ENCODE measurements at places on chromosomes 13 and 19.

DNA sequence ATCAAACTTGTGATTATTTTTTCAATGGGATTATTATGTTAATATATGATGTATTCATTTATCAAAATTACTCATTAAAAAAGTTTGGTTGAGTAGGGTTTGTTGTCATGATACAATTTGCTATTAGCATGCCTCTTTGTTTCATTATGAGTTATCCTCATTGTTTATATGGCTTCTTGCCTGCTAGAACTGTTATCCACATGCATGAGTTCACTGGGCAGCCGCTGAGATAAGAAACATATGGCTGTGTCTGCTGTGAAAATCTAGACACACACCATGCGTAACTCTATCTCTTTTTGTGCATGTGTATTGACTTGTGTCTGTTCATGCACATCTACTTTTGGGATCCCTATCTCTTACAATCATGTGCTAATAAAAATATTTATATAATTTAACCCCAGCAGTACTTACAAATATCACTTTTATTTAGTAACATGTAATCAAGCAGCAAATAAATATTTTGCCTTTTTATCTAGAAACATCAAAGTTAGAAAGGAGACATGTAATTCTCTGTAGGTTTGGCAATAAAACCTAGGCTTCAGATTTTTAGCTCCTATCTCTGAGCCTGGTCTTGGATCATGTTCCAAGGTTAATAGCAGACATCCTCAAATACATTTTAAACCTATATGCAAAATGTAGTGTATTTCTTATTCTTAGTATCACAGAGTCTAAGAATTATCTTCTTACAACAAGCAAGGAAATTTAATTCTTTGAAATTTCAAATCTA, 11.2 kb upstream of the KLF12 start:
- no peak for DNase-seq

GRCh38 chr19:29171525-29171924, 41.4 kb downstream of the UQCRFS1 start:
- no peak for DNase-seq

DNA sequence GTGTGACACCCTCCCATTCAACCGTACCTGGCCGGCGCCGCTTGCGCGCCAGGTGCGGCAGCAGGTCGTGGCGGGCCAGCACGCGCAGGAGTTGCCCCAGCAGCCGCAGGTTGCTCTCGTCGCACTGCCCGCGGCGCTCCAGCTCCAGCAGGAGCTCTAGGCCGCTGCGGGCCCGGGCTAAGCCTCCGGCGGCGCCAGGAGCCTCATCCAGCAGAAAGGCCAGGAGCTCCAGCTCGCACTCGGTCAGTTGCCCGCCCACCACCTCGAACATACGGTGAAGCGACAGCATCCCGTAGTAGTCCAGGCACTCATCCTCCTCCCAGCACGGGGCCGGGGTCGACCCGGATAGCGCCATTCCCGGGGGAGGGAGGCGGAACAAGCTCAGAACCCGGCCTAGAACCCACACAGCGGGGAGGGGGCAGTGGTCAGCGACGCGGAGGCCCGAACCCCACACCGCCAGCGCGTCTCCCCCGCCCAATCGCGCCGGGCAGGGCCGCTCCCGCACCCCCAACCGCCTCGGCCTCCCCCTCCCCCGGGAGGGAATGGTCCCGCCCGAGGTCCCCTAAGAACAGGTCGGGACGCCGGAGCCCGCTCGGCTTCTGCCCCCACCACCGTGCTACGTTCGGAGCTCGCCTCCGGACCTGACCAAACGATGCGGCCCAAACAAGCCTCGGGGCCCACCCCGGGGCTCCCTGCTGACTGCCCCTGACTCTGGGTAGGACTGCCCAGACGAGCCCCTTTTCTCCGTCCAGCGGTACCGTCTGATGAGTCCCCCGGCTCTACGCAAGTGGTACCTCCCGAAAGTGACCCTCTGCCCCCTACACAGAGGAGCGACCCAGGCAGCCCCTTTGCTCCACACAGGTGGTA, 591 bp downstream of the DEDD2 start:
- no peak for DNase-seq

GRCh38 chr13:50691176-50691680, 152.3 kb downstream of the DLEU7 start:
- no peak for DNase-seq

DNA sequence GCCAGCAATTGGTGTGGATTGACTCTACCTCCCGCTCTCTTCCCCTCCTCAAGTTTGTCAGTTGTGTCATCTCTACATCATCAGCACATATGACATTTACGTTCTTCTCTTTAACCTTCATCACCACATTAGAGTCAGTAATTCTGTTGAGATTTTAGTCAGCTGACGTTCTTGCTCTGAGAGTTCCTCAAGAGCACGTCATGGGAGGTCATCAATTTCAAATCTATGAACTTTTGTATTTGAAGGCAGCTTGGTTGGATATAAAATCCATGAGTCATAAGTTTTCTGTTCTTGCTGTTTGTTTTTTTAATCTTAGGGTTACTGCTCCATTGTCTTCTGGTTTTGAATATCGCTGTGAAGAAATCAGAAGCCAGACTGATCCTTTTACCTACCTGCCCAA, 21.8 kb upstream of the ARGLU1 start:
- no peak for DNase-seq

DNA sequence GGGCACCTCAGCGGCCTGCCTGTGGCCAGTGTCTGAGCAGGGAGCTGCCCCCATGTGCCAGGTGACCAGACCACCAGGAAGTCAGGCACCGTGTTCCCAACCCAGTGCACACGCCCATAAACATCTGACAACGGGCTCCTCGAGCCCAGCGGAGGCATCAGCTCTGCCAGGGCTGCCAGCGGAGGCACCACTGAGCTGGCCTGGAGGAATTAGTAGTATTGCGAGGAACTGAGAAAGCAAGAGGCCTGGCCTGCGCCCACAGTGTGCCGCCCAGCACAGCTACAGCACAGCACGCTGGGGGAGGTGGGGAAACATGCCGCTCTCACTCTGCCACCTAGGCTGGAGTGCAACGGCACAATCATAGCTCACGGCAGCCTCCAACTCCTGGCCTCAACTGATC, 44.6 kb downstream of the ANKRD27 start:
- no peak for DNase-seq

DNA sequence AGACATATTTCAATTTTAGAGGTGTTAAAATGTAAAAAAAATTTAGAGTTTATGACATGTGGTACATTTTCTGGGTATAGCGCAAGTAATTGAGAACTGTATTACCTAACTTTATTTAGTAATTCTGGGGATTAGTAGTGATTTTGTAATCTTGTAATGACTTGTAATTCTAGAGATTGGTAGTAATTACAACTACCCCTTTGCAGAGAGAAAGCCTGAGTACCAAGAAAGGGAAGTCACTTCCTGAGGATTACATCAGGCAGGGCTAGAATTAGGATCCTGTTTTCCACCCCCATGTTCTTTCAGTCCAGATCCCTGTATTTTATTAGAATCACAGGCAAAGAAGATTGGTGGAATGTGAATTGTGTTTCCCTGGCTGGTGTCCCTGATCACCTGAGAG, 274.9 kb downstream of the KCNRG start:
- no peak for DNase-seq

DNA sequence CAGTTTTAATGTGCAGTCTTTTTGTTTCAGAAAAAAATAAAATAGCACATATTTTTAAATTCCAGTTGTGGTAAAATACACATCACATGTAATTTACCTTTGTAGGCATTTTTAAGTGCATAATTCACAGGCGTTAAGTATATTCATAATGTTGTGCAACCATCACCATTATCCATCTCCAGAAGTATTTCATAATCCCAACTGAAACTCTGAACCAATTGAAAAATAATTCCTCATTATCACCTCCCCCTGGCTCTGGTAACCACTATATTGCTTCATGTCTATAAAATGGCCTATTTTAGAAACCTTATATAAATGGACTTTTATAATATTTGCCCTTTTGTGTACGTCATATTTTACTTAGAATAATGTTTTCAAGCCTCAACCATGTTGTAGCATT, 756.5 kb upstream of the KLHL1 start:
- no peak for DNase-seq

- no peak for DNase-seq
Measured at GRCh38 chr13:104466016-104466415, 1399.8 kb upstream of the SLC10A2 start.

DNA sequence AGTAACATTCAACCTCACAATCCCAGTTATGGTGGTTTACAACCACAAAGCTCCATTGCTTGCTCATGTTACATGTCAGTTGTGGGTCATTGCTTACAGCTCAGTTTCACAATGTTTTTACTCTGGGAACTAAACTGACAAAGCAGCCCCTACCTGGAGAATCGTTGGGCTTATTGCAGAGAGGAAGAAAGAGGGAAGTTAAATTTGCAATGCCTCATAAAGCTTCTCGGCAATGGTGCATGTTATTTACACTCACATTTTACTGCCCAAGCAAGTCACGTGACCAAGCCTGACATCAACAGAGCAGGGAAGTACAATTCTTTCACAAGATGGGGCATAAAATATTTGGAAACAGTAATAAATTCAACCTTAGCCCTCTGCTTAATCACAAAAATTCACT, 441.6 kb downstream of the TDRD3 start:
- DNase-seq: no peak

DNA sequence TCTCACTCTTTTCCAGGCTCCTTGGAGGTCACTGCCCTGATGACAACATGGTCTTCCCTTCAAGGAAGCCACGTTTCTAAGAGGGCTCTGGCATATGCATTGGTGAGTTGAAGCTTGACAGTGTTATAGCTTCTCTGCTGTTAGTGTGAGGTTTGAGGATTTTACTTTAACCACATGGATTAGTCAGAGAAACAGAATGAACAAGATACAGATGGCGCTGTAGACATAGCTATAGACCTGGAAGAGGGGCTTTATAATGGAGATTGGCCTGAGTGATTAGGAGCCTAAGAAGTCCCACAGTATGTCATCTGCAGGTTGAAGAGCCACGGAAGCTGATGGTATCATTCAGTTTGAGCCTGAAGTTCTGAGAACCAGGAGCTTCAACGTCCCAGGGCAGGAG, 18.4 kb upstream of the URI1 start:
- no peak for DNase-seq

DNA sequence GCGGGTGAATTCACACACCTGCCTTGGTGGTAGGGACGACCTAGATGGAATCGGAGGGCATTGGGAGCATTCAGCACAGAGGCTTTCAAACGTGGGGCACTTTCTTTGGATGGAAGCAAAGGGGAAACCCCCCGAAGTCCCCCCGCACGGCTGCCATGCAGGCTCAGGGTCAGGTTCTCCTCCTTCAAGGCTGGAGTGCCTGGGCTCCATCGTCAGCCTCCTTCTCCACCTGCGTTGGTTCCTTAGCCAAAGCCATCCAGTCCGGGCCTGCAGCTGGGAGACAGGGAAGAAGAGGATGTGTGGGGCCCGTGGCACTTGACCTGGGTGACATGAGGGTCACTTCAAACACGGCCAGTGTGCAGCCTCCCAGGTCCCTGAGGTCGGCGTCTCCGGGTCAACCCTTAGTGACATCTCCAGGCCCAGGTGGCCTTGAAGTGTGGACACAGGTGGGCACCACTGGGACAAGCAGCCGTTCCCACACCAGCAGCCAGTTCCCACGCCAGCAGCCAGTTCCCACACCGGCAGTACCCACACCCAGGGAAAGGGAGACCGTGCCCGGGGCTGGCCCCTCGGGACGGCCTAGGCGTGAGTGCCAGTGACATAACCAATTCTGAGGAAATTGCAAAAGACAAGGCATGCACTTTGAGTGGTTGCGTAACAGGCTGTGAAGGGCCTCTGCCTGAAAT, 116.0 kb downstream of the SOX1 start:
- no peak for DNase-seq

- no peak for DNase-seq
Measured at GRCh38 chr13:32266130-32266529, 49.0 kb downstream of the ZAR1L start.

- no peak for DNase-seq
Measured at GRCh38 chr13:31022288-31022895, 89.9 kb downstream of the TEX26 start.

DNA sequence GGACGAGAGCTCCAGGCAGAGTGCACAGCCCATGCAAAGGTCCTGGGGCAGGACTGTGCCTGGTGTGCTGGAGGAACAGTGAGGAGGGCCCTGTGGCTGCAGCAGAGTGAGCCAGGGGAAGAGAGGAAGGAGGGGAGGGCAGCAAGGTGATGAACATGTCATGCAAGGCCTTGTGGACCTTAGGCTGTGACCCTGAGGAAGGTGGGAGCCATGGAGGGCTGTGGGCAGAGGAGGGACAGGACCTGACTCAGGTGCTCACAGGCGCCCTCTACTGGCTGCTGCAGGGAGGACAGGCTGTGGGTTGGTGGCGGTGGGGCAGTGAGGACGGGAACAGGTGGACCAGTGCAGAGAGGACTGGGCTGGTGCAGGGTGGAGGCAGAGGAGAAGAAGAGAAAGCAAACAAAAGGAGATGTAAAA, 170.3 kb downstream of the PTPRS start:
- peak; percentile 26 for DNase-seq

- DNase-seq: peak; percentile 33
Measured at GRCh38 chr13:46893798-46894560, 2.9 kb downstream of the HTR2A start.

DNA sequence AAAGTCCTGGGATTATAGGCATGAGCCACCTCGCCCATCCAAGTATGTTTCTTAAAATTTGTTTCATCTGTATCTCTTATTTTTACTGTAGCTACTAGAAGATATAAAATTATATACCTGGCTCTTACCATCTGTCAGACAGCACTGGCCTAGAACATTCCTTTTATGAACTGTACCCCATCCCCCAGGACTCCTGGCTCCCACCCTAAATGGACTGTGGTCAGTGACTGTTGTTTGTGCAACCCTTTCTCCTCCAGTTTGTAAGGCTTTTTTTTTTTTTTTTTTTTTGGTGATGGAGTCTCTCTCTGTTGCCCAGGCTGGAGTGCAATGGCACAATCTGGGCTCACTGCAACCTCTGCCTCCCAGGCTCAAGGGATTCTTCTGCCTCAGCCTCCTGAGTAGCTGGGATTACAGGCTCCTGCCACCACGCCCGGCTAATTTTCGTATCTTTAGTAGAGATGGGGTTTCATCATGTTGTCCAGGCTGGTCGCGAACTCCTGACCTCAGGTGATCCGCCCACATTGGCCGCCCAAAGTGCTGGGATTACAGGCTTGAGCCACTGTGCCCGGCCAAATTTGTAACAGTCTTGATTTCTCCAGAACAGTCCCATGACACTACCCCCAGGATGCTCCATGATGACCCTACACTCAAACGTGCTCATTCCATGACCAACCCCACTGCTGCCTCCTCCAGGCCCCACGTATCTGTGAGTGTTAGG, 2.5 kb downstream of the NDUFA3 start:
- DNase-seq: no peak

DNA sequence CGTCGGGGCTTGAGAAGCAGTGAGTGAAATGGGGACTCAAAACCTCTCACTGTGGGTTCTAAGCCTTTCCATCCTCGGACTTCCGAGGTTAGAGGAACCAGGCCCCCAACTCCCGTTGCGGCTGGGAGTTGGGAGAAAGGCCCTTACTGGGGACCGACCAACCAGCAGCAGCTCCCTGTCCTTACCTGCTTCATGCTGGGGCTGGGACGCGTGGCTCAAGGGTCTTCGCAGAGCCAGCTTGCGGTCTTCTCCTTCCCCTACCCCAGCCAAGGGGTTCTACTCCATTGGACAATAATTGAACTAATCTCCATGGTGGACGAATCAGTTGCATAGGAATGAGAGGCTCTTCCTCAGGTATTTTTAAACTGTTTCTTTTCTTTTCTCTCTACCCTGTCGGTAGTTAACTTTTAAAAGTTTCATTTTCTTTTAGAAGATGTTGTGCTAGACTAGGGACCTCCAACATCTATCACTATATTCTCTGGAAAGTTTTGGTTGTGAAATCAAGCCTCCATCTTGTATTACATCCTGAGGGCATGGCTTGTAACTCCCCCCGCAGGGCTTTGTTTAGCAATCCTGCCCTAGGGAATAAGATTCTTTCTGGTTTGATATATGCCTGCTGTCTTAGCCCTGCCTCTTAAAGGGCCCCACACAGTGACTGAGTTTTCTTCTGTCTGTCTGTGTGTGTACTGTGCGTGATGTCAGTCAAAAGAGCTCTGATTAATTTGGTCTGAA, 1027.1 kb upstream of the PCDH9 start:
- DNase-seq: no peak

All from activated CD8-positive, alpha-beta memory T cell treated with anti-CD3 and anti-CD28 coated beads for 48 hours (primary cell).